Hematopoietic multipotent progenitor cell treated with erythropoietin and hydrocortisone succinate and interleukin-3 and kit ligand, for 6 days (in vitro differentiated cells): ENCODE measurements at places on chromosomes 4 and X.

DNA sequence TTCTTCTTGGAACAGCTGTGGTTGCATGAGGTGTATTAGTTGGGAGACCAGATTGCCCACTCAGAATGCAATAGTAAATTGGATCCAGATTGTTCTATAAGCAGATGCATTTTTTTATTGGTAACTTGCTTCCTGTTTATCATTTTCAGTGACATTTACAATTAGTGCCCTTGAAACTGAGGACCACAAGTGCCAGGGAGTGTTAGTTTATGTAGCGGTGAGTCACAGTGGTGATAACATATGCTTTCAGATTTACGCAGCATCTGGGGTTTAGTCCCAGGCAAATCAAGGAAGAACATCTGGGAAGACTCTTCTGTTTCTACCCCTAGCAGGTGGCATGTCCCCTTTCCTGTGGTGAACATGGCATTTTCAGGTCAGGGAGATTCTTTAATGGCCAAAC is 24.1 kb downstream of the FRMPD4 start:
- DNase-seq = no peak

DNA sequence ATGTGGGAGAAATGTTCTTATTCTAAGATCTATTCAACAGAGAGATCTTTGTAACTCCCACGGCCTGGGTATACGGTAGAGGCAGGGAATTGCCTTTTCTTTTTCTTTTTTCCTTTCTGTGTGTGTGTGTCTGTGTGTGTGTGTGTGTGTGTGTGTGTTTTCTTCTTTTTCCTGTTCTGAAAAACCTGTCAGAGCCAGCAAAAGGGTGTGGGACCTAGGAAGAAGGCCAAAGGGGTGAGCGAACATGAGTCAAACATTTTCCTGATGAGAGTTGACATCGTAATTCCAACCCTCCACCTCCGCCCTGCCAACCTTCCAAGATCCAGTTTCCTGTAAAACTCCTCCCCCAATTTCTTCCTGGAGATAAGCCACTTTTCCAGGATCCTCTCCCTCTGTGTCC is 2.8 kb upstream of the CHIC2 start:
- DNase-seq = no peak

DNA sequence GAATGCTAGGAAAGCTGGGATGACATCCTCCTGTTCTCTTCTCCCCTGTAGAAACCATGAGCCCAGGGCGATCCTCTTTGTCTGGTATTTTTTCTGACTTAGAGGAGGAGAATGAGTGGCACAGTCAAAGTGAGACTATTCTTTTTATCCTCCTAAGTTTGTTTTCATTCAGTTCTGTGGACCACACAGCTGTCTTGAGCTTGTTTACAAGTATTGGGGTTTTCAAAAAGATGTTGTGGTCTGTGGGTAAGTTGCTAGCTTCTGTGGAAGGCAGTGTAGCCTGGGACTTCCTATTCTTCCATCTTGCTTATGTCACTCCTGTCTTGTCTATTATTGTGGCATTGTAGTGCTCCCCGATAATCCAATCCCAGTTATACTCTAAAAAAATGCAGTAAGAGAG is 223.0 kb downstream of the PAPSS1 start:
- no peak for DNase-seq

- DNase-seq = no peak
Measured at GRCh38 chr4:81256059-81256970, 41.3 kb upstream of the PRKG2 start.

- DNase-seq = no peak
Measured at GRCh38 chr4:54365691-54366090, 136.6 kb downstream of the PDGFRA start.

GRCh38 chr4:48329976-48330375 is 11.4 kb upstream of the SLAIN2 start:
- no peak for DNase-seq

GRCh38 chr4:31307029-31307428 is 586.9 kb downstream of the PCDH7 start:
- no peak for DNase-seq

- no peak for DNase-seq
Measured at GRCh38 chr4:118825799-118826198, 10.1 kb downstream of the SEC24D start.

GRCh38 chr4:102781570-102781969 is 20.8 kb upstream of the MANBA start:
- no peak for DNase-seq

GRCh38 chr4:2042204-2042946 is 16.8 kb upstream of the NAT8L start:
- DNase-seq = peak; percentile 38

DNA sequence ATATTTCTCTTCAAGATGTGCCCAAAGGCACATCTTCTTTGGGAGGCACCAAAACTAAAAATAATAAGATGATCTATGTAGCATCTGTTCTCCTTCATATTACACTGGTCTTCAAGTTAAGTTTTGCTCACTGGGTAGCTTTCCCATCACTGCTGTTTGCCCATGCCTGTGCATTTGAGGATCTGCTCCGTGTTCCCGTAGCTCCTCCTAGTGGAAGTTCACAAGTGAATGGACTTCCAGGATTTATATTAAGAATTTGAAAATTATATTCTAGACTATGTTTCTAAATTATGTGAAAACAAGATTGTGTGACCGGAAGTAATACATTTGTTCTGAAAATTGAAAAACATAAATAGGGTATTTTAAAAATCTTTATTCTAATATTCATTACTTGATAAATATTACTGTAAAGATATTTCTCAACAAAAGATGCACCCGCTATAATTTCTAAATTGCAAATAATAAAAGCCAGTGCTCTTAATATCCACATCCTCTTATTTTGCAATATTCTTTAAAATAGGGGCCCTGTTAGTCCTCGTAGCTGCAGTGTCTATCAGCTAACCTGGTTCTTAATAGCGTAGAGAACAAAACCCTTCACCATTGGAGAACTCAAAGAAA is 147.7 kb downstream of the RBM46 start:
- peak; percentile 14 for DNase-seq

- DNase-seq = no peak
Measured at GRCh38 chrX:137043736-137044135, 9.9 kb upstream of the GPR101 start.

DNA sequence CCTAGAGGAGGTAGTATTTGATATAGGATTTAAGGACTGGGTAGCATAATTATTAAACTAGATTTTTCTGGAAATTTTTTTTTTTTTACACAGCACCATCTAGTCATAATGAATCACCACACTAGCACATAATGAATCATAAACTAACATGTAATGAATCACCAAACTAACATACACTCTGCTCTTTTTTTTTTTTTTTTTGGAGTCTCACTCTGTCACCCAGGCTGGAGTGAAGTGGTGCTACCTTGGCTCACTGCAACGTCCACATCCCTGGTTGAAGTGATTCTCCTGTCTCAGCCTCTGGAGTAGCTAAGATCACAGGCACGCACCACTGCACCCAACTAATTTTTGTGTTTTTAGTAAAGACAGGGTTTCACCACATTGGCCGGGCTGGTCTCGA is 92.5 kb downstream of the FAM13A start:
- DNase-seq = no peak

DNA sequence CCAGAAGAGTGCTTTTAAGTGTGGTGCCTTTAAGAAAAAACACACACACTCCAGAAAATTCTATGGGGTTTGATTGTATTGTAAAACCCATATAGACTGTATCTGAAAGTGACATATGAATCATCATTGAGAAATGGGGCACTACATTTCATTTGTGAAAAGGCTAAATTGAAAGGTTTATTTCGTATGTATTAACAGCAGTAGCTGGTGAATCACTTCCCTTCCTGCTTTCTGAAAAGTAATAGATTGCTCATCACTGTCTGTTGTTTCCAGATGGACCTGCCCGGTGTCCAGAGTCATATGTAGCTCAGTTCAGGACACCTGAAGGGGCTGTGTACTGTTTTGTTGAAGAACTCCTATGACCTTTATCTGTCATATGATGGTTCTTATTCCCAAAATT is 28.1 kb upstream of the HPRT1 start:
- no peak for DNase-seq

- DNase-seq = peak; percentile 64
Measured at GRCh38 chr4:183241721-183242151, 78.3 kb downstream of the CLDN22 start.

GRCh38 chr4:152308951-152309350 is 226.9 kb downstream of the FBXW7 start:
- no peak for DNase-seq

- DNase-seq = no peak
Measured at GRCh38 chr4:2320152-2320551, 58.2 kb upstream of the MXD4 start.

- no peak for DNase-seq
Measured at GRCh38 chr4:80239480-80240150, 26.8 kb upstream of the FGF5 start.

- DNase-seq = no peak
Measured at GRCh38 chrX:31355206-31355955, 283.5 kb upstream of the FTHL17 start.

- no peak for DNase-seq
Measured at GRCh38 chrX:133405498-133406185, 9.6 kb downstream of the GPC4 start.

GRCh38 chr4:25621027-25621930 is 34.4 kb upstream of the SLC34A2 start:
- DNase-seq = no peak
